ENCODE measurements at places on chromosomes 3 and 15.

DNA sequence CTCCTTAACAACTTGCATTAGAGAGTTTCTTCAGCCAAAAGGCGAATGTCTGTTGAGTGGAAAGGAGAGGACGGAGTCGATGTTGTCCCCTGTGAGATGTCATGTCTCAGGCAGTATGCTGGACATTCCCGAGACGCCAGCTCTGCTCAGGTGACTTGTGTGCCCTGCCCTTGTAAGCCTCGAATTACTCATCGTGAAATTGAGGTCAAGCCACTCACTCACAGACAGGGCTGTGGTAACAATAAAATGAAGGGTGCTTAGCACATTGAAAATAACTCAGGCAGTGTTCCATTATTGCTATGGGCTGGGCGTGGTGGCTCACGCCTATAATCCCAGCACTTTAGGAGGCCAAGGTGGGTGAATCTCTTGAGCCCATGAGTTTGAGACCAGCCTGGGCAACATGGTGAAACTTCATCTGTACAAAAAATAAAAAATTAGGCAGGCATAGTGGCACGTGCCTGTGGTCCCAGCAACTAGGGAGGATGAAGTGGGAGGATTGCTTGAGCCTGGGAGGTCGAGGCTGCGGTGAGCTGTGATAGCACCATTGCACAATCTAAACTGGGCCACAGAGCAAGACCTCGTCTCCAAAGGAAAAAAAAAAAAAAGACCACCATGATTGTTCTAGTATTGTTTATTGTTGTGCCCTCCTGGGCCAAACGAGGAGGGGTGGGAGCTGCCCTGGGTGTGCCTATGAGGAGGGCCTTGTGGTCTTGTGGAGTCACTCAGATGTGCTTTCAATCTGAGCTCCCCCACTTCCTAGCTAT, 214.4 kb downstream of the THSD4 start:
- no peak for DNase-seq

GRCh38 chr3:111799951-111800350, 59.1 kb upstream of the PHLDB2 start:
- no peak for DNase-seq

GRCh38 chr3:17027318-17027717, 142.6 kb downstream of the PLCL2 start:
- DNase-seq = no peak

DNA sequence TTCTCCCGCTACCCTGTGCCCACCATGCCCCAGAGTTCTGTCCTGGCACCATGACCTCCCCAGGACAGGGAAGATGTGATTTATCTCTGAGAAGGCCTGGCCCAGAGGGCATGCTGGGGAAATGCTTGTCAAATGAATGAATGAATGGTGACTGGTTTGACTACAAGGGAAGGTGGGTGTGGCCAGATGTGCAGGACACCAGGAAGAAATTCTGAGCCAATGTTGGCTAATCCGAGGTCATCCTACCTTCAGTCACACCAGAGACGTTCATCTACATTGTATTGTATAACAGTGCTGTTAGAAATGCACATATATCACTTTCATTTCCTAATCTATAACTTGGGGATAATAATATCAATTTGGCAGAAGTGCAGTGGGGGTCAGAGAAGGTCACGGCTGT, 138.4 kb downstream of the FAM43A start:
- no peak for DNase-seq

GRCh38 chr3:134197681-134198261, 52.9 kb downstream of the RYK start:
- no peak for DNase-seq

DNA sequence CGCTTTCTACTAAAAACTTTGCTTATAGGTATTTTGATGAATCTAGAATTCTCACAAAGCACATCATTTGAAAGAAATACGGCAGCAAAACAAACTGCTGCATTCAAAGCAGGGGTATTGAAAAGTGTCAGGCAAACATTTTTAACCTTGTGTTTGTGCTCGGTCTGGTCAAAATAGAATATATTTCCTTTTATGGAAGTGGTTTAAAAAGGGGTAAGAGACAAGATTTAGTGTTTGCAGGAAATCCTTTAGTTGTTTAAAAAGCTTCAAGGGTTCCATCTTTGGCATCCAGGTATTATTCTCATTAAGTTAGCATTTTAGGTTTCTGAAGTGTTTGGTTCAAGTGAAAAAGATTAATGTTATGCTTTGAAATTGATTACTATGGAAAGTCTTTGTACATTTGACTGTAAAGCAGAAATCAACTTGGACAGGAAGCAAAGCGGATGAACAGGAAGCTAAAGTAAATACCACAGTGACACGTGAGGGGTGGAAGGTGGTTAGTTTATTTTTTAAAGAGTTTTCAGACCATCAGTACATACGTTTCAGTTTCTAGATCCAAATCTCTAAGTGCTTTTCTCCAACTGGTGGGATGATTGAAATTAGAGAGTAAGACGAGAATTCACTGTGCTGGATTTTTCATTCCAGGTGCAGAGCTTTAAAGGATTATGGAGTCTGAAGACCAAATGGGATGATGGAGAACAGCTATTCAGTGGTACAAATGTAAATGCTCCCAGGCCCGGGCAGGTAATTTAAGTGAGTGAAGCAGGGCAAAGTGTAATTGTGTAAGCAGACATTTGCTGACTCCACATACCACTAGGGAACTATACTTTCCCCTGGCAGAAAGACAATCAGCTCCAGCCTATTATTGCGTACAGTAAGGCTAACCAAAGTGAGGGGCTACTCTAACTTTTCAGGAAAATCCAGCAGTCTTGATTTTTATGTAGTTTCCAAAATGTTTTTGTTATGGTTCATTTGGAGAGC, 341.8 kb upstream of the TBL1XR1 start:
- no peak for DNase-seq

- peak; percentile 75 for DNase-seq
These were observed 274.1 kb downstream of the OTOL1 start for GRCh38 chr3:161770484-161771386.

GRCh38 chr3:131315162-131315561, 66.4 kb upstream of the NUDT16 start:
- no peak for DNase-seq

DNA sequence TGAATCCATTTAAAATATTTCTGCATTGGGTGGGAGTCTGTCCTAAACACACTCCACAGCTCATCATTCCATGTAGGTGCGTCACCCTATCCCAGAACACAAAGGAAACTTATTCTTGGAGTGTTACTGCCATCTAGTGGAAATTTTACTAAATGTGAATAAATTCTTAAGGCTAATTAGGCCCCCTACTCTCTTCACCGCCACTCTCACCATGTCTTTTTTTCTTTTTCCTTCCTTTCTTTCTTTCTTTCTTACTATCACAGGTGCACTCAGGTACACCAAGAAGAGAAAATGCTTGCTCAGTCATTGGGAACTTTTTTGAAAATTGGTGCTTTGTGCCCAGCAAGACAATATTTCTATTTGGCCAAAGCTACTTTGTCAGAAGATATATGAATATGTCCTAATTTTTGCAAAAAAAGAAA, 26.4 kb upstream of the ATP8B4 start:
- peak; percentile 26 for DNase-seq

All from brain pericyte (primary cell).